ENCODE measurements at places on chromosomes 16 and 17. TPM values are rescaled to one million over a fixed set of nuclear protein-coding genes. Genes with fewer than 3 reads are reported as not detected.

Gene TEKT5
- polyA plus RNA-seq = 0.29 TPM

Gene SEPTIN12
- not detected for polyA plus RNA-seq

GRCh38 chr17:21036361-21036881 lies 6.4 kb downstream of the USP22 start:
- no peak for DNase-seq

Gene ABCC12
- polyA plus RNA-seq = 0.16 TPM

Gene KRT40
- polyA plus RNA-seq = 0.70 TPM

Gene TEX19
- not detected for polyA plus RNA-seq

- DNase-seq = no peak
Measured at GRCh38 chr17:13864521-13864920, 204.8 kb upstream of the COX10 start.

Gene RSKR
- polyA plus RNA-seq = 25.2 TPM

Gene SYT17
- 18.9 TPM for polyA plus RNA-seq

DNA sequence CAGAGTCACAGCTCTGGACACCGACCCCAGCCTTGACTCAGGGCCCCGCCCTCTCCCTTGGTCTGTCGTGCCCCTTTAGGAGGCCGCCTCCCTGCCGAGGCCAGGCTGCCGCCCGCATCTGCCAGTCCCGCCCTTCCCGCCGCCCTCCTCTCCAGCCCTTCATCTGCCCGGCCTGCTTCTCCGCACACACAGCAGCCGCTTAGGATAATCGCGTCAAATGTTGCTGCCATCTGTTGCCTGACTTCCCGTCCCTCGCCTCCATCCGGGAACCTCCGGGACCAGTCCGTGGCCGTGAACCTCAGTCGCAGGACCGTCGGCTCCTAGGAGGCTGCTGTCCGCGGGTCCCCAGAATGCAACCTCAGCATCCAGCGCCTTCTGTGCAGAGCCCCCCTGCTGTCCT lies 11.9 kb downstream of the GSE1 start:
- DNase-seq = no peak

Gene KRTAP4-6
- not detected for polyA plus RNA-seq

Gene NBR1
- polyA plus RNA-seq = 104 TPM

- no peak for DNase-seq
Measured at GRCh38 chr17:67891481-67892119, 66.3 kb downstream of the BPTF start.

Gene SLC6A4
- polyA plus RNA-seq = 0.71 TPM
